ENCODE measurements at places on chromosomes 13 and 19.

- no peak for DNase-seq
Measured at GRCh38 chr19:39319892-39320248, 793 bp downstream of the LRFN1 start.

DNA sequence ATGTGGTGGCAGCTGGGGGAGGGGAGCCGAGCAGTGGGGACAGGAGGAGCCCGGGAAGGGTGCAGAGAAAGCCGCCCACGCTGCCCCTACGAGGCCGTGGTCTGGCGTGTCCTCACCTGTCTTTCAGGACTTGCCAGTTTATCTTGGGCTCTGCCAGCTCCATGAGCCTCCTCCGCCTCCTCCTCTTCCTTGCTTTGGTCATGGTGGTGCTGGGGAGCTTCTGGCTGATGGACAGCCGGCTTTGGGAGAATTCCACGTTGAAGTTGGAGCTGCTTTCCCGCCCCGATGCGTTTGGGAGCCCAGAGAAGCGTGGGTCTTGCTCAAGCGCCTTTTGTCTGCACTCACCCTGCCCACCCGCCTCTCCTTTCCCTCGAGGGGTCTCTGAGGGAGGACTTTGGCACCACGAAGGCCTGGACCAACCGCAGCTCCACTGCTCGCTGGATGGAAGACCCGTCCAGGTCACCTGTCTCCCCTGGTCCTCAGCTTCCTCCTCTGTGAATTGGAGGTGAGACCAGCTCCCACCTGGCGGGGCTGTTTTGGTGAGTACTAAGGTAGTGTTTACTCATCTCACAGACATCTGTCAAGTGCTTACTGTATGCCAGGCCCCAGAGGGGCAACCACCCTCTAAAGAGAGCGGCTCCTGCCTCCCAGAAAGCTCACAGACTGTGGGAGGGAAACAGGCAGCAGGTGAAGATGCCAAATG is 29.7 kb upstream of the MIER2 start:
- no peak for DNase-seq

GRCh38 chr13:98195054-98195791 is 18.2 kb upstream of the RNF113B start:
- no peak for DNase-seq

GRCh38 chr19:8137425-8137824 is 12.0 kb downstream of the FBN3 start:
- DNase-seq: no peak

DNA sequence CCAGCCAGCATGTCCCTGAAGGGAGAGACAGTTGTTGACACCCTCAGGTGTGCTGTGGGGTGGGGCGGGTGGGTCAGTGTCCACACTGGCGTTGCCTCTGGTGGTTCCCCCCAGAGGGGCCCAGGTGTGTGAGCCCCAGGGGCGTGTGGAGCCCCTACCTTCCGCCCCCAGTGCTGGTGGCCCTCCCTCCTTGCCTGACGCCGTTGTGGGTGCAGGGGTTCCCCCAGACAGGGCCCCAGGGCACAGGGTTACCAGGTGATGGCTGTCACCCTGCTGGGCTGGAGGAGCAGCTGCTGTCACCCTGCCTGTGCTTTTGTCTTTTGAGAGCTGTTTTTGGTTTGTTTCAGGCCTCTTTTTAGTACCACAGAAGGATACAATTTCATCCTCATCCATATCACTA is 27.2 kb downstream of the ATP4B start:
- peak; percentile 37 for DNase-seq

- peak; percentile 47 for DNase-seq
Measured at GRCh38 chr13:113902986-113903775, 39.3 kb upstream of the GAS6 start.

DNA sequence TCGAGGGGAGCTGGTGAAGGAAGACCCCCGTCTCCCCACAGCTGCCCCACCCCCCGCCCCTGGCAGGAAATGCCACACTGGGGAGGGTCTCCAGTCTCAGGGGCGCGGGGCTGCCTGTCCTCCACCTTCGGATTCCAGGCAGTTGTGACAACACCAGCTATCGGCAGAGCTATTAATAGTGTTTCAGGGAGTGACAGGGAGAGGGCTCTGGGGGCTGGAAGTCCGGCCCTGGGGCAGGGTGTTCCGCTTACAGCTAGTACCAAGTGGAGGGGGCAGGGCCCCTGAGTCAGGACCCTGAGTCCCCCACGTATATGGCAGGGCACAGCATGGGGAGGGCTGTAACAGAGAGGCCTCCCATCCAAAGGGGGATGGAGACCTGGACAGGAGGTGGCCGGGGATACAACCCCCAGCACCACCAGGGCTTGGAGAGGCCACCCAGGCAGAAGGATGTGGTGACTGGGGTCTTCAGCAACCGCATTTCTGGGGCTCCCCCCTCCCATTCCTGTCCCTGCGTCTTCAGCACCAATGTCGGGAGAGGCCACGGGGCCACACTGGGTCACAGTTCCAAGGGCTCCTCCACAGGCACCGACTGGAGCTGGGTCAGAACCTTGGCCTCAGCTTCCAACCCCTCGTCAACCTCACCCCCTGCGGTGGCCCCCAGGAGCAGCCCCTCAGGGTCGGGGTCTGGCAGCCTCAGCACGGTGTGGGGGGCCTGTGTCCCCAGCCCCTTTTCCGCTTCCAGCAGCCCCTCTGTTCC is 3.9 kb downstream of the SIX5 start:
- no peak for DNase-seq

- no peak for DNase-seq
Measured at GRCh38 chr19:4624733-4625362, 14.5 kb upstream of the TNFAIP8L1 start.

DNA sequence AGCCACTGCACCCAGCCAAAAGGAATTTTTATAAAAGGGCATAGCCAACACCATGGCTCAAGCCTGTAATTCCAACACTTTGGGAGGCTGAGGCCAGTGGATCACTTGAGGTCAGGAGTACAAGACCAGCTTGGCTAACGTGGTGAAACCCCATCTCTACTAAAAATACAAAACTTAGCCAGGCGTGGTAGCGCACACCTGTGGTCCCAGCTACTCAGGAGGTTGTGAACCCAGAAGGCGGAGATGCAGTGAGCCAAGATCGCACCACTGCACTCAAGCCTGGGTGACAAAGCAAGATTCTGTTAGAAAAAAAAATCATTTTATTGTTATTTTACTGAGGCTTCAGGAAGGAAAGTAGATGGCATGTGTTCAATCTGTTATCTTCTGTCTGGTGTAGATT is 31.3 kb upstream of the FOXO1 start:
- DNase-seq: no peak

- DNase-seq: no peak
Measured at GRCh38 chr13:83340170-83340569, 542.1 kb downstream of the SLITRK1 start.

- no peak for DNase-seq
Measured at GRCh38 chr13:110652231-110652730, 36.9 kb downstream of the NAXD start.

Measured in sciatic nerve (tissue), 2 donors.